ENCODE measurements at places on chromosomes 5 and 9.

DNA sequence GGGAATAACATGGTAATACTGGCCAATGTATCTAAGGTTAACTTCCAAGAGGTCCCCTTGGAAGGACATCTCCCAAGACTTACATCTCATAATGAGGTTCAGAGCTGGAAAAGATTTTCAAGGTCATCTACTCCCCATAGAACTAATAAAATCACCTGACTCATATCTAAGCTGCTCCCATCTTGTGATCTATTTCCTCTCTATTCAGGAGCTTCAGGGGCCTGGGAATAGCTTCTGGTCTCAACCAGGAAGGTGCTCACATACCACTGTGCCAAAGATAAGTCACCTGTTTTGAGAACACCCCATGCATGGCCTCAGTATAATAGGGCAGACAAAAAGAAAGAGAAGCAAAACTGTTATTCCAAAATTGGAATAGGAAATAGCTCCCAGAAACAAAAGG, 74.2 kb downstream of the OXCT1 start:
- no peak for DNase-seq

- DNase-seq: no peak
Measured at GRCh38 chr5:106311230-106311915, 1359.4 kb downstream of the EFNA5 start.

- DNase-seq: no peak
Measured at GRCh38 chr5:160726721-160727120, 125.3 kb downstream of the ATP10B start.

GRCh38 chr5:160824301-160825001, 27.6 kb downstream of the ATP10B start:
- DNase-seq: no peak

GRCh38 chr5:84382363-84383295, 2.1 kb downstream of the EDIL3 start:
- no peak for DNase-seq

- peak; percentile 15 for DNase-seq
Measured at GRCh38 chr5:154038261-154038706, 426 bp downstream of the FAM114A2 start.

Data from stimulated activated CD4-positive, alpha-beta T cell treated with anti-CD3 and anti-CD28 coated beads, Interleukin-12 subunit alpha, Interleukin-12 subunit beta, amount 100 ng/mL, for 24 hours (primary cell).